Ovary (tissue), 10 donors: ENCODE measurements at places on chromosomes 3 and 15.

DNA sequence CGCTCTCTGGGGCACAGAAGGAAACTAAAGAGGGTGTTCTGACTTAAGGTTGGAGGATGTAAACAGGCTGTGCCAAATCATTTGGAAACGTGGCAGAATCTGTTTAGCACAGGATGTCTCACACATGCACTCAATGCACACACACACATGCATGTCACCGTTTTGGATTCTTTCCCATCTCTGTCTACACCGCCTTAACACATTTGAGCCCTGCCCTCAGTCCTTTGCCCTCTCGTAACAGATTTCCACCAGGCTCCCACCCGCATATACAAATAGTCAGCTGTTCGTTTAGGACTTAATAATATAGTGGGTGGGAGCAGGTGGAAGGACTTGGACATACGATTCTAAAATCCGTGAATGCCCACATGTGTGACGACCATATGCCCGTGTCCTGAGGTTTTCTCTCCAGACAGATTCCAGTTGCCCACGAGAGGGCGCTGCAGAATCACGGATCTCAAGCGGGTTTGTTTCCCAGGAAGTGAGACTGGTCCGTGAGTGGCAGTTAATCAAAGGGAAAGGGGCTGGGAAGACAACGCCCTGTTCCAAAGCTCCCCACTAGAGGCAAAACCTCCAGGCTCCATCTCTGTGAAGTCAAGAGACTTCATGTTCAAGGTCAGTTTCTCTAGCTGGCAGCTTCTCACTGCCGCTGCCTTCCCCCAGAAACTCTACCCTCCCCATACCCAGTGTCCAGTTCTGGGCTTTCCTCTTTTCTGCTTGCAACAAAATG lies 44.5 kb downstream of the NOX5 start:
- DNase-seq, result peak; percentile 94
- H3K36me3 ChIP-seq, result no peaks in the 10 kb centered on the region
- H3K27ac ChIP-seq, result no peak overlapping the region
- H3K4me3 ChIP-seq, result no peak overlapping the region
- no peaks in the 10 kb centered on the region for H3K27me3 ChIP-seq
- peaks cover 7% of the 10 kb centered on the region for H3K4me1 ChIP-seq

GRCh38 chr3:127072971-127073783 lies 90.3 kb downstream of the PLXNA1 start:
- no peaks in the 10 kb centered on the region for H3K4me1 ChIP-seq
- no peaks in the 10 kb centered on the region for H3K36me3 ChIP-seq
- DNase-seq, result no peak
- H3K4me3 ChIP-seq, result no peak overlapping the region

DNA sequence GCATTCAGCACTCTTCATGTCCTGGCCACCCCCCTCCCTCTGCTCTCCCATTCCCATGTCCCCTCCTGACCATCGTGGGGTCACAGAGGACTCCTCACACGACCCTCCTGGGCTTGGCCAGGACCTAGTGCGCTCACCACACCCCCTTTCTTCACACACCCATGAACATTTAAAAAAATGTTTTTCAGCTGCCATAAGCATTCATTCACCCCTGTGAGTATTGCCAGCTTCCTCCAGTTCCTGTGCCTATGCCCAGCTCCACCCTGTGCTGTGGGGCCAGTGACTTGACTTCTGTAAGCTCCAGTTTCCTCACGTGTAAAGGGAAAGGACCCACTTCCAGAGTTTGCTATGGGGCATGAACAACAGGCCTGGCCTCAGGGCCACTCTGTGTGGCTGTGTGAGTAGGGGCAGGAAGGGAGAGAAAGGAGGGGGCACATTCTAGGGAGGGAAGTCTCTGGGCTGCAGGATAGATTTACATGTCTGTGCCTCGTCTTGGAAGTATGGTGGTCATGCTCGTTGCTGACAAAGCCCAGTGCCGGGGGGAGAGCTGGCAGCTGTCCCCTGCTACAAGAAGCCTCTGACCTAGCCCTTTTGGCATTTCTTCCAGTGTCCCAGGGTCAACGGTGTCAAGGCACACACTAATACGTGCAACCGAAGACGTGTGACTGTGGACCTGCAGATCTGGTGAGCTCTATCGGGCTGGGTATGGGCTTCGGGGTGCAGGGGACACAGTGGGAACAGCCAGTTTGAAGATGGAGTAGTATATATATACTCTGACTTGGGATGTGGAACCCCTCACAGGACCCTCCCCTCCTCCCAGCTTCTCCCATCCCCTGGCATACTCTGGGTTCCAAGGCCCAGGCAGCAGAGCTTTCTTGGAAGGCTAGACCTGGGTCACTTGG lies 22.8 kb downstream of the ESYT3 start:
- no peak overlapping the region for H3K27ac ChIP-seq
- H3K4me1 ChIP-seq, result no peaks in the 10 kb centered on the region
- no peak overlapping the region for H3K4me3 ChIP-seq
- no peaks in the 10 kb centered on the region for H3K36me3 ChIP-seq
- no peak for DNase-seq

DNA sequence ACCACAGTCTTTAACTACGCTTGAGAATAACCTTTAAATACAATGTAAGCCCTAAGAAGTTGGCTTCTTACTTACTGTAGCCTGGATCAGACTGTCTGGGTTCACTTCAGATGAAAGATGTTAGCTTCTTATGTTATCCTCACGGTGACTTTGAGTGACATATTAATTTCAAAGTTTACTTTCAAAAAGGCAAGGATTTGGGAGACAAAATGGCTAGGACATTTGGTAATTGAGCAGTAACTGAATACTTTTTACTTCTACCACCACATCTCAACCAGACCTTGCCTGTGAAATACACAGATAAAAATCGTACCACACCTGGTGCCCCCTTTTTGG lies 36.0 kb upstream of the BNIP2 start:
- no peak overlapping the region for H3K4me3 ChIP-seq
- H3K36me3 ChIP-seq, result no peaks in the 10 kb centered on the region

DNA sequence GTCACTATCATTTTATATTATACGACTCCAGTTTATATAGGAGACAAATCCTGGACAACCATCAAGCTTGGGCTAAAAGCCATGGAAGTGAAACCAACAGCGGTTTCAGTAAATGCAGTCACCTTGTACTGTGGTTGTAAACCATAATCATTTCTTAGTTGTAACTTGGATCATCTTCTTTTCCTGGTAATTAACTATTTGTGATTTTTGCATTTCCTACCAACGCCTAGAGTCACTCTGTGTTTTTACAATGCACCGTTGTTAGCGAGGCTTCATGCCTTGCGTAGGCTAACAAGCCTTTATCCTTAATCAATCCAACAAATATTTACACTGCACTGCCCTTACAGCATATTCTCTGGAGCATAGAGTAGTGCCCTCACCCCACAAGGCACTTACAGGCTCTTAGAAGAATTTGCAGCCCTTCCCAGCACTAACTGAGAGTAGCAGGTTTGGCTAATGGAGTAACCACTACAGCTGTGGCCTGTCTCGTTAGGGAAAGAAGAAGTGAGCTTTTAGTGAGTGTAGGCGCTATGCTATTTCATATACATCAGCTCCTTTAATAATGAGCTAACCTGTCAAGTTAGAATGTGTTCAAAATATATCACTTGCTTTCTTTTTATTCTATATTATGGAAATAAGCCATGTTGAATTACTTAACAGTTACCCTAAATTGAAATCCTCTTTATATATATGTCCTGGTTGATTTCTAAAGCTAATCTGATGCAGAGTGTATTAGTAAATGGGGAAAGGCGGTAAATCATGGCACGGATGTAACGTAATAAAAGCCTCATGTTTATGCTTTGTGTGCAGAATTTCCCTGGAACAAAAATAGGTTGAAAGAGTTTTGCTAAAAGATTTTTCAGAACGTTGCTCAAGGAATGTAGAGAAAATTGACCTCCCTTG lies 62.8 kb downstream of the ABHD2 start:
- no peaks in the 10 kb centered on the region for H3K36me3 ChIP-seq
- H3K27me3 ChIP-seq, result no peaks in the 10 kb centered on the region
- no peak overlapping the region for H3K27ac ChIP-seq
- H3K4me1 ChIP-seq, result no peaks in the 10 kb centered on the region
- H3K4me3 ChIP-seq, result no peak overlapping the region

GRCh38 chr3:66554178-66554577 lies 53.4 kb upstream of the LRIG1 start:
- DNase-seq, result no peak
- no peaks in the 10 kb centered on the region for H3K36me3 ChIP-seq
- H3K27me3 ChIP-seq, result no peaks in the 10 kb centered on the region
- no peak overlapping the region for H3K27ac ChIP-seq
- H3K4me1 ChIP-seq, result no peaks in the 10 kb centered on the region

- no peak overlapping the region for H3K4me3 ChIP-seq
- peaks cover 21% of the 10 kb centered on the region for H3K4me1 ChIP-seq
- no peak for DNase-seq
Observed at GRCh38 chr15:63941698-63942465, 104.4 kb downstream of the DAPK2 start.

- H3K4me1 ChIP-seq, result peaks cover 16% of the 10 kb centered on the region
- H3K27ac ChIP-seq, result no peak overlapping the region
- DNase-seq, result no peak
- H3K4me3 ChIP-seq, result no peak overlapping the region
- no peaks in the 10 kb centered on the region for H3K27me3 ChIP-seq
Observed at GRCh38 chr3:20060974-20061685, 20.9 kb downstream of the KAT2B start.

GRCh38 chr15:98785807-98786621 lies 137.7 kb downstream of the IGF1R start:
- no peaks in the 10 kb centered on the region for H3K36me3 ChIP-seq
- no peak for DNase-seq
- H3K4me3 ChIP-seq, result no peak overlapping the region
- no peaks in the 10 kb centered on the region for H3K27me3 ChIP-seq

DNA sequence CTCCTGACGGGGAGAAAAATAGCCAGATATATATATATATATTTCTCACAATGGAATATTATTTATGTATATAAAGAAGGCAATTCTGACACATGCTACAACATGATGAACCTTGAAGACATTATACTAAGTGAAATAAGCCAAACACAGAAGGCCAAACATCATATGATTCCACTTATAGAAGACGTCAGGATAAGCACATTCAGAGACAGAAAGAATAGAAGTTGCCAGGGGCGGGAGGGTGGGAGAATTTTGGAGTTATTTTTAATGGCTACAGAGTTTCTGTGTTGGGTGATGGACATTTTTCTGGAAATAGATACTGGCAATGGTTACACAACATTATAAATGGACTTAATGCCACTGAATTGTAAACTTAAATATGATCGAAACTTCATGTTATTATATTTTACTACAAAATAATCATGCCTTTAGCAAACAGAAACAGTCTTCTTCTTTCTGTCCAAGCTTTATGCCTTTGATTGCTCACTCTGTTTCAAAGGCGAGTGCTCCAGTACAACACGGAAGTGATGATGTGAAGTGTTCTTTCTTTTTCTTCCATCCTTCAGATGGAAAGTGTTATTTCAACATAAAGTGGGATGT lies 514.0 kb downstream of the OCA2 start:
- no peak overlapping the region for H3K27ac ChIP-seq
- no peaks in the 10 kb centered on the region for H3K36me3 ChIP-seq
- H3K4me1 ChIP-seq, result no peaks in the 10 kb centered on the region
- H3K4me3 ChIP-seq, result no peak overlapping the region
- DNase-seq, result no peak

DNA sequence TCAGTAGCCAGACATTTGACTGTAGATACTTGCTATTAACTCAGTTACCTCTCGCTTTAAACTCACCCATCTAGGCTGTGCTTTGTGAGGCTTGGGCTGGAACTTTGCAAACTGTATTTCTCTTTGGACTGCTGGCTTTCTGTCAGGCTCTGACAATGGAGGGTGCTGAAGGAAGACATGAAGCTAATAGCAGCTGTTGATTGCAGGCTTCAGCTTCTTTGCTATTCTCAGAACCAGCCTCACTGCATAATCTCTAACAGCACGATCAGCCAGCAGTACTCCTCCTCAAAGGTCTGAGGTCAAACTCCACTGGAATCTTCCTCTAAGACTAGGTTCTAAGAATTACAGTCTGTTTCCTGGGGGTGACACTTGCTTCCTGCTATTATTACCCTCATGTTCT lies 295.6 kb downstream of the ZBBX start:
- DNase-seq, result no peak
- no peak overlapping the region for H3K4me3 ChIP-seq
- no peak overlapping the region for H3K27ac ChIP-seq
- H3K36me3 ChIP-seq, result no peaks in the 10 kb centered on the region

GRCh38 chr15:87973501-87974215 lies 282.9 kb downstream of the NTRK3 start:
- H3K27me3 ChIP-seq, result no peaks in the 10 kb centered on the region
- no peak overlapping the region for H3K4me3 ChIP-seq
- no peak overlapping the region for H3K27ac ChIP-seq
- H3K4me1 ChIP-seq, result no peaks in the 10 kb centered on the region
- no peaks in the 10 kb centered on the region for H3K36me3 ChIP-seq
- DNase-seq, result no peak

DNA sequence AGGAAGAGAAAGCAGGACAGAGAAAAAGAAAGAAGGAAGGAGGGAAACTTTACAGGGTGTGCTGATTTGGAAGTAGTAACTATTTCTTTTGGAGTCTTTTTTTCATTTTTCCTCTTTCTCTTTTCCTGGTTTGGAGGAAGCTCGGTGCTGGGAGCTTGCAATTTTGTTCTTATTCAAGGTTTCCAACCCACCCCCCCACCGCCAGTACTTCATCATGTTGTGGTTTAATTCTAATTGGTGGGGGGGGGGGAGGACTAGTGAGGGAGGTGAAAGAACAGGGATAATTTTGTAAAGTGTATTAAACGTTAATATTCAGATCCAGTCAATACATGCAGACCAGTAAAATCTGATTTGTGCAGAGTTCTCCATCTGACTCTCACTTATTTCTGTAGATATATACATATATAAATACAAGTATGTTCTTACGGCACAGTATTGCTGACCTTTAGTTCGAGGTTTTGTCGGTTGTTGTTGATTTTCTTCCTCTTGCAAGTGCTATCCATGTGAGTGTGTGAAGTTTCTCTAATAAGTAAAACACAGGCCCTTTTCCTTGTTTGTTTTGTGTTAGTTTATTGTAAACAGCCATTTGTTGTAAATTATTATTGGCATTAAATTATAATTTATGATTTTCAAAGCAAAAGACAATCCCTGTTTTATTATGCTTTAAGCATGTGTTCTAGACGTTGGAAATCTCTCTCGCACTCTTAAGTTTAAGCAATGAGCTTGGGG lies 9.3 kb downstream of the NR2F2 start:
- peaks cover 2% of the 10 kb centered on the region for H3K4me1 ChIP-seq
- H3K4me3 ChIP-seq, result peak overlapping the region; percentile 46
- no peaks in the 10 kb centered on the region for H3K27me3 ChIP-seq
- H3K36me3 ChIP-seq, result peaks cover 4% of the 10 kb centered on the region

DNA sequence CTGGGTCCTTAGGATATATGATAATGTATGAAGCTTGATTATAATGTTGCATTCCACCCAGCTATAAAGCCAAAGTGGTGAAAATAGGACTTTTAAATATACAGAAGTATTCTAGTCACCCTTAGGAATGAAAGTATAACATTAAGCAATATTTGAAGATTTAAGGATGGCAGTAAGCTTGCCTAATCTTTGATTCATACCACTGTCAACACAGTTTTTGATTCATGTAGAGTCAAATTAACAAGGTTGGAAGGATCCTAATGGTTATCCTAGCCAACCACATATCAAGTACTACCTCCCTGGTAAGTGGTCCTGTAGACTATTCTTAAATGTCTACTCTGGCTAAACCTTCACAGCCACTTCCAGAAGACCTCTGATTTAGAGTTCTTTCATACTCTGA lies 18.6 kb downstream of the ARIH1 start:
- no peaks in the 10 kb centered on the region for H3K36me3 ChIP-seq
- H3K4me1 ChIP-seq, result peaks cover 11% of the 10 kb centered on the region
- DNase-seq, result no peak
- H3K27me3 ChIP-seq, result no peaks in the 10 kb centered on the region
- no peak overlapping the region for H3K27ac ChIP-seq
- H3K4me3 ChIP-seq, result no peak overlapping the region

- H3K36me3 ChIP-seq, result no peaks in the 10 kb centered on the region
- no peak overlapping the region for H3K27ac ChIP-seq
- no peaks in the 10 kb centered on the region for H3K27me3 ChIP-seq
- no peak for DNase-seq
- no peaks in the 10 kb centered on the region for H3K4me1 ChIP-seq
- H3K4me3 ChIP-seq, result no peak overlapping the region
Observed at GRCh38 chr3:8952130-8952529, 11.1 kb downstream of the RAD18 start.
